Urinary bladder (tissue), 4 donors: ENCODE measurements at places on chromosomes 1 and 21.

GRCh38 chr1:44631333-44631646 lies 43.0 kb downstream of the TMEM53 start:
- DNase-seq, result no peak

DNA sequence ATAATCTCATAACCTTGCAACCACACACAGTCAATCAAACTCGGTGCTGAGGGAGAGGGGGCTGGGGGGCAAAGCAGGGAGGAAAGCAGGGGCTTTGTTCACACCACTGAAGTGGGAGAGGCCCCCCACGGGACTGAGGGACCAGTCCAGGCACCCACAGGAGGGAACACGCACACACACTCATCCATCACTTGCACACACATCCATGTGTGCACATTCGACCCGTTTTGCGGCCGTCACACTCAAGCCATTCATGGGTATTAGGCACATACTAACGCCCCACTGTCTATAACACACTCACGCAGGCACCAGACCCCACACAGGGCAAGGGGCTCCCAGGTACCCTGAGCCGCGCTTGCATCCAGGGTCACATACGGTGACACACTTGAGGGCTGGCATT lies 14.0 kb downstream of the EFNA3 start:
- DNase-seq, result no peak

DNA sequence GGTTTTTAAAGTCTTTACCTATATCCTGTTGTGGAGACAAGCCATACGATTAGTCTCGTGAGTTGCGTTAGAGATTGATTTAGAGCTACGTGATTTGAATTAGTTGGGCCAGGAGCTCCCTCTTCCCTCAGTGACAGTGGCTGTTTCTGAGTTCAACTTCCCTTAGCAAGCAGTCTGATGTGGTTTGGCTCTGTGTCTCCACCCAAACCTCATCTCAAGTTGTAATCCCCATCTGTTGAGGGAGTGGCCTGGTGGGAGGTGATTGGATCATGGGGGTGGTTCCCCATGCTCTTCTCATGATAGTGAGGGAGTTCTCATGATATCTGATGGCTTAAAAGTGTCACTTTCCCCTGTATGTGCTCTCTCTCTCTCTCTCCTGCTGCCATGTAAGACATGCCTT lies 192.9 kb upstream of the PTGFR start:
- no peak for DNase-seq

DNA sequence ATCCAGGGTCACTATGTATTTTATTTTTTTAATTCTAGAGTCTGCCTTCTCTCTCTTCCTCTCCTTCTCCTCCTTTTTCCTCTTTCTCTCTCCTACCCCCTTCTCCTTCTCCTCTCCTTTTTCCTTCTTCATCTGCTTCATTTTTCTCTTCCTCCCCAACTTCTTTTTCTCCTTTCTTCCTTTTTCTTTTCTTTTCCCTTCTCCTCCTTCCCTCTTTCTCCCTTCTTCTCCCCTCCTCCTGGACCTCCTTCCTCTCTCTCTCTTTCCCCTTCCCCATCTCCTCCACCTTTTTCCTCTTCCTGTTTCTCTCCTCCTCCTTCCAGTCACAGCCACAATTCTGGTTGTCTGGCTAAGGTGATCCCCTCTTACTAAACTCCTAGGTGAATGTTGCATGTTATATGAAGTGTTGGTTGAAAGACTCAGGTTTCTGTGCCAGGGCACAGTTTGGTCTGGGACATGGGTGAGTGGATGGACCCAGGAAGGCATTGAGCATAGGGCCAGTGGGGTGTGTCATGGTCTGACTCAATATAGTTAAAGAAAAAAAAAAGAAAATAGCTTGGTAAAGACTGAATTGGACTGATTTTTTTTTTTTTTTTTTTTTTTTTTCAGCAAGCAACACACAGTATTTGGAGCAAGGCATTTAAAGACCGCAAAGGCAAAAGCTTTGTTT lies 266.9 kb downstream of the TGFB2 start:
- no peak for DNase-seq

DNA sequence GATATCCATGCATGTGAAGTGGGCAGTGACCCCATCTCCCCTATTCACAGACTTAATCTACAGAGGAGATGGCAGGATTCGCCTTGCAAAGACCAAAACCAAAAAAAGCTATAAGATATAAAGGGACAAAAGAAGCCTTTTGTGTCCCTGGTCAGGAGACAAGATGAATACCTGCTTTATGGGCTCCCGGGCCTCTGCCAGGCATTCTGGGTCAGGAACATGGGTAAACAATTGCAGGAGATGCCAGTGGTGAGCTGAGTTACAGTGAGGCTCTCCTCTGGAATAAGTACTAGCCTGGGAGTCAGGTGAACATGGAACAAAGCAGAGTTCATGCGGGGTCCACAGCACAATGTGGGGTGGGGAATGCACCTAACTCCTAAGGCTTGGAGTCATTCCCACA lies 4.7 kb downstream of the SLC9A1 start:
- no peak for DNase-seq

GRCh38 chr21:45138199-45139002 lies 64.0 kb downstream of the ADARB1 start:
- DNase-seq, result no peak

- no peak for DNase-seq
These were observed 39.7 kb downstream of the SLC35A3 start for GRCh38 chr1:100009458-100009857.
